SK-N-DZ (cell line): ENCODE measurements at places on chromosomes 6 and 20.

DNA sequence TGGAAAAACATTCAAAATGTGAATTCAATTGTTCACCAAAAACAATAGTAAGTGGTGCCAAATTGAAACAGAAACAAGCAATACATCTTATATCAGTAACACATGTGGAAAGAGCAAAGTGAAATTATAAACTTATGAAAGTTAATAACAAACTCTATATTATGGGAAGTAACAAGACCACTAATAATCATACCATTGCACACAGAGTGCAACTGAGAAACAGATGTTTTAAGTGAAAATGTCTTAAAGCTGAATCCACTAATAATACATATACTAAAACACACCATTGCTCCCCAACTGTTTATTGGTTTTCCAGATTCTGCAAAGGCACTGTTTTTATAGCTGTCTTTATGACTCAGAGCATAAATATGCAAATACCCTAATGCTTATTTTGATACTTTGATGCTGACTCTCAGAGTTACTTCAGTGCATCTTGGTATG lies 292.3 kb downstream of the RFPL4B start:
- DNase-seq: no peak

- no peak for DNase-seq
Measured at GRCh38 chr6:45532721-45533210, 155.0 kb upstream of the SUPT3H start.

DNA sequence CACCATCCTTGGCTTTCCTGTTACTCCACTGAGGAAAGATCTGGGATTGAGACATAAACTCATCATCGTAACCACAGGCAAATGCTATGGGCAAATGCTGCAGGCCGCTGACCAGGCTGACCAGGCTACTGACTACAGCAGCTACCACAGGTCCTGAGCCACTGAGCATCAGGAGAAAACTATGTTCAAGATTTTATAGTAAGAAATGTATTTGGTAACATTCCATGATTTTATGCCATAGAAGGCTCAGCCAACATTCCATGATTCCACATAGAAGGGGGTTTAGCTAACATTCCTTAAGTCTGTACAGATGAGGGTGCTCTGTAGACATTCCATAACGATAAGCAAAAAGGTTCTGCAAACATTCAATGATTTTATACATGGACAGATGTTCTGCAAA lies 16.1 kb upstream of the B4GALT5 start:
- DNase-seq: no peak

DNA sequence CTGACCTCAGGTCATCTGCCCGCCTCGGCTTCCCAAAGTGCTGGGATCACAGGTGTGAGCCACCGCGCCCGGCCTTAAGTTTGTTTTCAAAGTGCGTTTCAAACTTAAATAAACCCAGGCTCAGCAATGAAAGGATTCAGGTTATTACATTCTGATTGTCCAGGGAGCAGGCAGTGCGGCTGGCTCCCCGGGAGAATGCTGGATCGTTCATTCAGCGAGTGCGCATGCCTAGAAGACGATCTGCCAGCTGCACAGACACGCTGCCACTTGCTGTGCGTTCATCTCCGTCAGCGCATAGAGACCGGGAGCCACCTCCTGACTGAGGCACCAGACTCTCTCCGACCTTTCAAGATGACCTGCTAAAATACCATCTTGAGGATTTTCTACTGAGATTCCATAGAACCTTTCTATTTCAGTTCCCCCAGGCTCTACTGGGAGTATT lies 163.9 kb upstream of the ZNF217 start:
- no peak for DNase-seq

GRCh38 chr20:24965065-24965919 lies 16.2 kb downstream of the CST7 start:
- no peak for DNase-seq

DNA sequence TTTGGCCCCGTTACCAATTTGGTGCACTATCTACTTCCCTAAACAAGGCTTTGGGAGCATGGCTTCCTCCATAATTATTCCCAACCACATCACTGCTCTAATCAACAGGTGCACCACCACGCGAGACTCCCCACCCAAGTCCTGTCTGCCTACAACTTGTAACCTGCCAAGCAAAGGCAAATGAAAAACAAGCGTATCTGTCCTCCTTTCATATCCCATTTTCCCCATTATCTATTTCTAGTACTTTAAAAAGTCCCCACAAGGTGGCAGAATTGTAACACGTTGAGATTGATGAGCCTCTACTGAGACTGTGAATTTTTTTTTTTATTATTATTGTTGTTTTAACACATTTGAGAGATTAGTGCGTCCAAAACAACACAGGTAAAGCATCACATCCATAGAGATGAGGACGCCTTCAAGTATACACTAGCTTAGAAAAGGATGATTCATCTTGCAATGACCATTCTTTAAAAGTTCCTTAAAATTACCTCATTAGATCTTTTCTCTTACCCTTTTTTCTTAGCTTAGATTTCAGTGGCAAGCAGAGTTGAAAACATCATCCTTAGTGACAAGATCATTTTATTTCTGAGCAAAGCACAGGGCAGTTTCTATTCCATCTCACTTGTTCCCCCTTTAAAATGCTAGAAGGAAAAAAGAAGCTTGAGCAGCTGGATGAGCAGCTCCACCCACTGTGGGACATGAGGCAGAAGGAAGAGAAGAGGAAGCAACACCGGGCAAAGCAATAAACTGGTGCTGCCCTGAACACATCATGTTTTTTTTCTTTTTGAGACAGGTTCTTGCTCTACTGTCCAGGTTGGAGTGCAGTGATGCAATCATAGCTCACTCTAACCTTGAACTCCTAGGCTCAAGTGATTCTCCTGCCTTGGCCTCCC lies 210.8 kb downstream of the ARHGAP18 start:
- peak; percentile 71 for DNase-seq

DNA sequence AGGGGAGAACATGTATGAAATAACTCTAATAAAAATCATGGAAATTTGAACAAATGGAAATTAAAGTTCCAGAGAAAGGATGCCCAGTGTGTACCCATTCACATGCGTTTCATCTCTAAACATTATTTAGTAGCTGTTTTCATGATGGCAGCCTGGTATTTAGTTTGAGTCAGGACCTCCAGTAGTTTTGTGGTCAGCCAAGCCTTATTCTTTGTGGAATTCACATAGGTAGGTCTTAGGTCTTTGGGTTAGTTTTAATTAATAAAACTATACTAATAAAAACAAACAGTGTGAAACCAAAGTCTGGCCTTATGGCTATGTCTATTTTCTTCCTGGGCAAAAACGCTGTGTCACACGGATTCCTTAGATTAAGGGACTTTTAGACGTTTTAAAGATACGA lies 137.8 kb downstream of the FOXC1 start:
- no peak for DNase-seq

DNA sequence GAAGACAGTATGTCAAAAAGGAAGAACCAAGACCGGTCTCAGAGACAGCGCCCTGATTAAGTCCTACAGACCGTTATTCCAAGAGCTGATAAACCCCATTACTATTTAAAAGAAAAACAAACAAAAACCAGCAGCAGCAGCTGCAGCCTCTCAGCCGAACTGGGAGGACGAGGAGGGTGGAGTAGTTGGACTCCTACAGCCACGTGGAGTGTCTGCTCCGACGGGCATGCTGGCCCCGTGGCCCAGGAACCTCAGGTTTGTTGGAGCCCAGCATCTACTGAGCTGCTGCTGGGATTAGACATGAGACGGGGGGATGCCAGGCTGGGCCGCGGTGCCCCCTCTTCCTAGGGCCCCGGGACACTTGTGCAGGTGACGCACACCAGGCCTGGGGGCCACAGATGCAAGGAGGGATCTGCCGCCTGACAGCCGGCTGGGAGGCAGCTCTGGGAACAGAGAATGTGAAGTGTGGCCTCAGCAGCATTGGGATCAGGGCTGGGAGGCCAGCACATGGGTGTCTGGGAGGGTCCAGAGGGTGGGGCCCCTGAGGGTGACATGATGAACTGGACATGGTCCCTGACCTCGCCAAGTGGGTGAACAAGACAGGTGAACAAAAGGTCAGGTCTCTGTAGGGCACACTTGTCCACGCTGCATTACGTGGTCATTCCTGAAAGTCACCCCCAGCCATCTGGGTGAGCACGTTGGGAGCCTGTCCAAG lies 2.9 kb upstream of the ZBTB46 start:
- no peak for DNase-seq

DNA sequence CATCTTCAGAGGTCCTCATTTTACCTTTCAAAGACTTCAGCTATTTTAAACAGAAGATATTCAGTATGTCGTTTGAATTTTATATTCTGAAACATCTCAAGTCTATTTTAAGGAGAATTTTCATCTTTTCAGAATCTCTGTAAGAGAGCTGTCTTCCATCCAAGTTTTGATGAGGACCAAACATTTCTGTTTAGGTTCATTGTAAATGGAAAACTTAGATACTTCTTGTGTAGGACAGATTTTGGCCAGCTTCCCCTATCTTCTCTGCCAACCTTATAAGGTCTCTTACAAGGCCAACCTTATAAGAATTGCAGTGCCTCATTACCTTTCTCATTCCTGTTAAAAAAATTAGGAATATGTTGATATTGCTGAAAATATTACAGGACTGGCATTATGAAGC lies 88.1 kb downstream of the AKAP7 start:
- DNase-seq: no peak

DNA sequence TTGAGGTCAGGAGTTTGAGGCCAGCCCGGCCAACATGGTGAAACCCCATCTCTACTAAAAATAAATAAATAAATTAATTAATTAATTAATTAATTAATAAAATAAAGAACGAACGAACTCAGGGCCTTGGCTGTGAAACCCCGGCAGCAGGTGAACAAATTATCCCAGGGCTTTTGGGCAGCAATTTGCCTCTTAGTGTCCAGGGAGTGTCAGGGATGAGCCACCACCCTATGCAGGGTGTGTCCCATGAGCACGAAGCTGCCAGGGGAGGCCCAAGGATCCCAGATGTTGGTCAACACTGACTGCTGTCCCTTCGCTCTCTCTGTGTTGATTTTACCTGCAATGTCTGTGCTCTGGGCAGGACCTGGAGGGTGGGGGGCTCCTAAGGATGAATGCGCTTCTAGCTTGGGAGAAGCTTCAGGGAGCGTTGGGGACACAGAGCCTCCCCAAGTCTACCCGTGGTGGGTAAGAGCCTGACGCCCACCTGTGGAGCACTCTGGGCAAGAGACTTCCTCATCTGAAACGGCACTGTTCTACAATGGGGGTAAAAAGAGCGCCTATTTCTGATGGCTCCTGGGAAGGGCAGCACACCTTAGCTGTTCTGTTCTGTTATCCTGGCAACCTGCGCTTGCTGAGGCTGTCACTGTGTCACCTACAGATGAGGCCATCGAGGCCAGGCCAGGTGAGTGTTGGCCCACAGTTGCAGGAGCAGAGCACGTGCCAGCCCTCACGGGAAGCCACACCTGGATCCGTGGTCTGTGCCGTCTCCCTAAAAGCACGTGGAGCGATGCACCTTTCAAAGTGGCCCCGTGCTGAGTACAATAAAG lies 125.5 kb upstream of the CDH4 start:
- DNase-seq: no peak

DNA sequence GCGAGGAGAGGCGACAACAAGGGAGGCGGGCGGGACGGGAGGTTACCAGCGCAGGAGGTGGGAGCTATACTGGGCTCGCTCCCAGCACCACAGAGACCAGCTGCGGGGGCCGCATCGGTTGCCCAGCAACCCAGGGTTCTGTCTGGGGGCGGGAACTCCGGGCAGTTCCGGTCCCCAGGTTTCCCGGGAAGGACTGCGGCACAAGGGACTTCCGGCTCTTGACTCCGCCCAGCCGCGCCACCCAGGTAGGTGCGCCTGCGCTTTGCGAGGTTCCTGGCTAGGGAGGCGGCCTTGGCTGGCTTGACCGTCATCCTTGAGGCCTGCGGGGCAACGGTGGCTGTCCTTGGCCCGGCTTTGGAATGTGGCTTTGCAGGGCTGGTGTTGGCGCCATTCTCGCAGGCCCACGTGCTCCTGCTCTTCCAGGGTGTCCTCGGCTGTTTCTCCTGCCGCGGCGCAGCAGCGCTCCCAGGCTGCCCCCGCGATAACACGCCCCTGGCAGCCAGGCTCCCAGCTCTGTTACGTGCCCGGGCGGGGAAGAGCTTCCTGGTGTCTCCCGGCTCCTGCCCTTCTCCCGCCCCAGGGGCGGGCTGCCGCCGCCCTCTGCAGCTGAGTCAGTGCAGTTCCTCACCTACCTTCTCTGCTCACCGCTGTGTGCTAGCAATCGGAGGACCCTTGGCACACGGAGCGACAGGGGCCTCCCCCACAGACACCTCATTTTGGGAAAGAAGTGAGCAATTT lies at the start of gene RSPH3:
RSPH3 (minus strand) TSS at position 537 of the 738 bp plus-strand sequence. CDS start 652 bp downstream, outside the sequence.
- peak; percentile 96 for DNase-seq

DNA sequence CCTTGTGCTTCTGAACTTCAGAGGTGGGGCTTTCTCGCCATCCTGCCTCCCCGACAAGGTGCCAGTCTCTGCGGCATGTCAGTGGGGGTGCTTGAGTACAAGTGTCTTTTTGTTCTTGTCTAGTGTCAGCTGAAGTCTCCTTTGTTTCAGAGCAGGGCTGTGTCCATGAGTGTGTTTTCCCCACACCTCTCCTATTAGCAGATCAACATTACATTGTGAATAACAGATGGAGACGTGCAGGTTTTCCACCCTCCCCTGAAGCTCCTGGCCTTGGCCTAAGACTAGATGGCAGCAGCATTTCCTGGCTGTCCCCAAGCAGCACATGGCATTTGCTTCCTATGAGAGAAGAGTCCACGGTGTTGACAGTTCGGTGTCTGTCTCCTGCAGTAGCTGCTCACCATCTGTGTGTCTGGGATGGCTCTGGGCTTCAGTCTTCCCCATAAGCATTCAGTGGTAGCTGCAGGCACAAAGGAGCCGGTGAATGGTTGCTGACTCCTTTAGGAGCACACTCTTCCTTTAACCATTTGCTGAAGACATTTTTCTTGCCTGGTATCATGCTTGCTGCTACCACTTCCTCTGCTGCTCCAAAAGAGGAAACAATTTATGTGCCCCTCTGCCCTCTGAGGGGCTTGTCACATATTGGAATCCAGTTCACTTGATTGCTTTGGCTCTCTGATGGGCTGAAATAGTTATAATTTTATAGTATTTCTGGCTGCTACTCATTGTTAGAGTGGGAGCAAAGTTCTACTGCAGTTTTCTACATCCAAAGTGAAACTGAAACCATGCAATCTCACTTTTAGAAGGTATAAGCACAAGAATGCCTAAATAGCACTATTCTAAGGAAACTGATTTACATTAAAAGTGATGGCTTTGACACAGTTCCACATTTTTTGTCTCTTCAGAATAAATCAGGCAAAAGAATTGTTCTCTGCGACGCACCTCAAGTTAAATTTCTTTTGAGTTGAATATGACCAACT lies 913.0 kb downstream of the C6orf118 start:
- no peak for DNase-seq

DNA sequence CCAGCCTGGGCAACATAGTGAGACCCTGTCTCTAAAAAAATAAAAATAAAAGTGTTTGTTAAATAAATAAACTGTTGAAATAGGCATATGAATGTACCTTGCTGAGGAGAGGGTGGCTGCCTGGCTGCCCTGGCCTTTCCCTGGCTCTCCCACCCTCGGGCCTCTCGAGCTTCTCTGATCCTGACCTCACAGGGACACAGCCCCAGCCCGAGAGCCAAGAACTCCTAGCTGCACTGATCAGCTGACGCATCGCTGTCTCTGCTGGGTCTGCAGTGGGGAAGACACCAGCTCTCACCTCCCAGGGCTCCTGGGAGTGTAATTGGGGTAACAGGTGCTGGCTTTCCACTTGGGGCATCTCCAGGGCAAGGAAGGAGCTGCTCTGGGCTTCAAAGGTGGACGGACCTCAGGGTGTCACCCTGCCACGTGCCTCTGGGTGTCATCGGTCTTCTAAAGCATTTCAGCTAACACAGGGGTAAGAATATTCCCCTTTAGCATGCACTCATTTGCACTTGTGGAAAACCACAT lies 6.9 kb downstream of the TCF15 start:
- no peak for DNase-seq
